ENCODE measurements at places on chromosomes 1 and 21.
A peak's percentile ranks its signal among the peaks of the same experiment; 100 is the strongest.

- DNase-seq, result no peak
Observed at GRCh38 chr1:6545276-6546112, 8.8 kb downstream of the NOL9 start.

DNA sequence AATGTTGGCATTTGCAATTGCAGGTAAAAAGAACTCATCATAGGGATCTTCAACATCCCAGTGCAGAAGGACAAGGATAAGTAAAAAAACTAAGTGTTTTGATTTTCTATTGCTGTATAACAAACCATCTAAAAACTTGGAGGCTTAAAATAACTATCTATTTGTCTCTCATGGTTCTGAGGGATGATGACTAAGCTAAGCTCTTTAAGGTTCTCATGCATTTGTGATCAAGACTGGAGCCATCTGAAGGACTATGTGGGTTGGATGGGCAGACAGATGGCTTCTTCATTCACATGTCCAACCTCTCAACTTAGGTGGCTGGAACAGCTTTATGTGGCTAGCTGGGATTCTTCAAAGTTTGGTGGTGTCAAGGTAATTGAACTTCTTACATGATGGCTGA, 51.5 kb downstream of the RPL5 start:
- no peak for DNase-seq

GRCh38 chr1:59768792-59769735, 45.7 kb upstream of the HOOK1 start:
- peak; percentile 47 for DNase-seq

- no peak for DNase-seq
Observed at GRCh38 chr1:172145231-172145651, 275.2 kb upstream of the C1orf105 start.

DNA sequence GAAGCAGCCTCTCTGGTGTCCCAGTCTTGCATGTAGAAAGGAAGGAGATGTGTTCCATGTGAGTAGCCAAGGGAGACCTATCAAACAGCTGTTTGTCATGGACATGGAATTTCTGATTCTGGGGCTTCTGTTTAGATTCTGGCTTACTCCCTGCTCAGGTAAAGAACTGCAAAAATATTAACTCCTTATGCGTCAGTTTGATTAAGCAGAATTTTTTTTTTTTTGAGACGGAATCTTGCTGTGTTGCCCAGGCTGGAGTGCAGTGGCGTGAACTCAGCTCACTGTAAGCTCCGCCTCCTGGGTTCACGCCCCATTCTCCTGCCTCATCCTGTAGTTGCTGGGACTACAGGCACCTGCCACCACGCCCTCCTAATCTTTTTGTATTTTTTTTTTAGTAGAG, 6.8 kb downstream of the ARV1 start:
- no peak for DNase-seq

- DNase-seq, result peak; percentile 92
Observed at GRCh38 chr1:21573971-21574465, 64.8 kb downstream of the ALPL start.

GRCh38 chr1:100361511-100362089, 9.3 kb downstream of the CDC14A start:
- DNase-seq, result no peak
